ENCODE measurements at places on chromosomes 1 and 21.

GRCh38 chr1:50454911-50455310 lies 31.7 kb upstream of the DMRTA2 start:
- no peak for DNase-seq

DNA sequence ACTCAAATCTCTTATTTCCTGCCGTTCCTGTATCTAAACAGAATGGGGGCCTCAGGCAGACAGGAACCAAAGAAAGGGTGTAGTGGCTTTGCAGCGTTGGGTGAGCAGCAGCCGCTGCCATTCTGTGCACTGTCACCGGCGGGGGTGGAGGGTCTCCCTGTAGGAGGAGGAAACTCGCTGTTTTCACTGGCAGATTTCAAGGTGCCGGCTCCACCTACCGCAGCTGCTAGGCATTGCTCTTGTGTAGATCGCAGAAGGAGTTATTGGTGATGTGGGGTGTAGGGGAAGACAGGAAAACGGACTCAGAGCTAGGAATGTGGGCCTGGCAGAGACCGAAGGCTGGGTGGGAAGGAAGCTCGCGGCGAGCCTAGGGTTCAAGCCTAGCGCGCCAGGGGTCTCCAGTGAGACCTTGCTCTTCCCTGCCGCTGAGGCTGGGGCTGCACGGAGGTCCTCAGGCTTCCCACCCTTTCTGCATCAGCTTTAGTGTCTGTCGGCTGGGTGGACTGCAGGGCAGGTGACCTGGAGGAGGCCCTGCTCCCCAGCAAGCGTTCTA lies 20.8 kb downstream of the ATP5PO start:
- peak; percentile 87 for DNase-seq

GRCh38 chr1:10726355-10726754 lies 70.1 kb downstream of the CASZ1 start:
- DNase-seq, result no peak

GRCh38 chr1:66351913-66352312 lies 182.0 kb upstream of the SGIP1 start:
- no peak for DNase-seq

GRCh38 chr1:26282401-26282918 lies 2.6 kb downstream of the SH3BGRL3 start:
- DNase-seq, result no peak

- DNase-seq, result no peak
Observed at GRCh38 chr1:98923667-98924066, 81.0 kb downstream of the PLPPR5 start.

DNA sequence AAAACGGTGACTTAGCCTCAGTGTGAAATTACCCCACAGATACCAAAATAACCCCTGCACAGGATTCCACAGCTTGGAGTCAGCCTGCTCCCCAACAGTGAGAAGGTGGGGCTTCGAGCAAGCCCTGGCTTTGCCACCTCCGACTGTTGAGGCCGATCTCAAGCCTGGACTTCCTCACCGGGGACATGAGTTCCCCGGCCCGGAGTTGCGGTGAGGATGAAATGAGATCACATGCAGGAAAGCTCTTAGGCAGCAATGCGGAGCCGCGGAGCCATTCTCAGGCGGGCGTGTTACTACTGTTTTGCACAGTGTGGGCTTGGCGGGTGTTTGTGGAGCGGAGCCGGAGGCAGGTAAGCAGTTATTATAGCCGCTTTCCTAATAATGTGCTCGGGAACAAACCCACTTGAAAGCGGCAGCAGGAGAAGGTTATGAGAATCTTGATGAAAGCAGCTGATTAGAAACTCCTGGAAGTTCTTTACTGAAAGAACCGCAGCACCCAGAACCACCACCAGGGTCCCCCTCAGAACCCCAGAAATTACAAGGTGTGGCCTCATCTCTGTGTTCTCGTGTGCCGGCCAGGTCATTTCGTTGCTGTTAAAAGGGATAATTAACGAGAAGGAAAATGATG lies 3.9 kb upstream of the CLSTN1 start:
- no peak for DNase-seq

DNA sequence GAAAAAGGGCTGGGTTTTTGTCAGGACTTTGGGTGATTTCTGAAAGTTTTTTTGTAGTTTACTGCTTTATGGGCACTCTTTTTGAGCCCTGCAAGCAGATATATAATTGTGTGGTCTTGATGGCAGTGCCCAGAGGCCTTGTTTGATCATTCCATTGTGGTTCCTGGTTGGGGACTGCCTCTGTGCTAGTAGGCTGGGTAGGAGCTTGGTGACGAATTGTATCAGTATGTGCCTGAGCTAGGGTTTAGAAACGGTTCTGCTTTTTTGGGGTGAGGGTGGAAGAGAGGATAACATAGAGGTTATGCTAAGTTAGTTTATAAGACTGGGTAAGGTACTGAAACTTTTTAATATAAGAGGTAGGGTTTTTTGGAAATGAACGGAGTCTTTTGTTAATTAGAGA lies 139.7 kb upstream of the ETV3 start:
- DNase-seq, result no peak

- no peak for DNase-seq
Observed at GRCh38 chr1:232045139-232045994, 418.8 kb downstream of the DISC1 start.

DNA sequence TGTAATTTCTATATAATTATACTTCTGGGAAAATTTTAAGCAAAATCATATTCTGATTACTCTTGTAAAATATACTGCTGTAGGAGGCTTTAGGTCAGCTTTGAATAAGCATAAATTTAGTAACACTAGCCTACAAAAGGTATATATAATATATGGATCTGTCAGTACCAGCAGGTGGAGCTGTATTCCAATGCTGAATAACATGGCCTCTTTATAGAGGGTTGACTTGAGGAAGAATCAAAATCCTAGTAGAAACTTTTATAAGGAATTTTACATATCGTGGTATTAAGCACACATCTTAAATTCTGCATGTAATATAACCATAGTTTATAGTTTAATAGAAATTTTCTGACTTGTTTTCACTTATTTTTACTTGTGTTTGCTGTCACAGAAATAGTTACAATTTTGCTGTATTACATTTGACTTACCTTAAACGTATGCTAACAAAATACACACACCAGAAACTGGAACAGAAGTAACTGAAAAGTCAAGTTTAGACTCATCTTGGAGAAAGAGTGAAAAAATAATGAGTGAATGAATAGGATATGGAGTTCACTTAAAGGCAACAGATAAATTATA lies 79.3 kb downstream of the HMCN1 start:
- DNase-seq, result peak; percentile 8

DNA sequence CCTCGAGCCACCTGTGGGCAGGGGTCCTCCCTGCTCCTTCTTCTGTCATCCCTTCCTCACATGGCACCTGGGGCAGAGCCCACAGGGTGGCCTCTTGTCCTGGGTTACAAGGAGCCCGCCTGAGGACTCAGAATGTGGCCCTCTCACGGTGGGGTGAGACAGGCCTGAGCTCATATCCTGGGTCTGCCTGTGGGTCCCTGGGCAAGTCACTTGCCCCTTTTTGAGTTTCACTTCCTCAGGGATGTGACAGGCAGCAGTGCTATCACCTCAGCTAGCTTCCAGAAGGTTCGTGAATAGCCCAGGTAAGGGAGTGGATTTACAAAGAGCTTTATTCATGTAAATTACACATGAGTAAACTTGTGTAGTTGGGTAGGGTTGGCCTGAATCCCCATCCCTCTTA lies 33.5 kb downstream of the HTR6 start:
- DNase-seq, result no peak

DNA sequence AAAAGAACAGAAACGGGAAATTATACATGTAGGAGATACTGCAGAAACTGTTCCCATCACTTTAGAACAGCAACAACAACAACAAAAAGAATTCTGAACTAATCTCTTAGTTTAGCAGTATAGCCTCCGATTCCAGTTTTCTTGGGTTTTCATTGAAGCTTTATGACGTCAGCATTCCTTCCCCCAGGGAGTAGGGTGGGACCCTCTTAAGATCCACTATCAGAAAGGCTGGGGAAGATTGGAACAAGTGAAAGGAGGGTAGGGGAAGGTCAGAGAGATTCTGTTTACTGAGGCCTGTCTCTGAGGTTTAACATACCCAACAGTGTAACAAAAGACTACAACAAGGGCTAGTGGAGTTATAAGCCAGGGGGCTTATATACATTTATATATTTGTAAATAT lies 121.4 kb upstream of the OLFM3 start:
- no peak for DNase-seq

GRCh38 chr1:84632137-84632536 lies 57.9 kb upstream of the CTBS start:
- no peak for DNase-seq

- DNase-seq, result no peak
Observed at GRCh38 chr1:170680428-170680827, 16.5 kb downstream of the PRRX1 start.
